ENCODE measurements at places on chromosomes 5 and 9.

- no peak for DNase-seq
Observed at GRCh38 chr9:4962085-4962484, 23.0 kb upstream of the JAK2 start.

GRCh38 chr5:150789943-150790611, 11.5 kb downstream of the SMIM3 start:
- DNase-seq = peak; percentile 21

DNA sequence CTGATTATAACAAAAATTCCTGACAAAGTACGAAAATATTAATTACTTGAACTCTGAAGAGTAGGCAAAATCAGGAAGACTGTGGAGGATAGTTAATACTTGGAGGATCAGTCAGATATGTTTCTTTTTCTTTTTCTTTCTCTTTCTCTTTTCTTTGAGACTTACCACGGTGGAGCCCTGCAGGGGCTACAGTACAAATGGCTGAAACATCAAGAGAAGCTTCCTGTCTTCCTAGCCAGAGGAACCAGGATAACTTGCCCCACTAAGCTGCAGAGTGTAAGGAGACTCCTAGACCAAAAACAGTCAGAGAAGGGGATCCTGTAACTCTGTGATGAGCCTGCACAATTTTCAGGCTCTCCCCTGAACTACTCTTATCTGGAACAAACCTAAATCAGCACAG, 324.6 kb upstream of the TYRP1 start:
- no peak for DNase-seq

GRCh38 chr9:132984202-132985070, 5.9 kb downstream of the GFI1B start:
- DNase-seq = no peak

DNA sequence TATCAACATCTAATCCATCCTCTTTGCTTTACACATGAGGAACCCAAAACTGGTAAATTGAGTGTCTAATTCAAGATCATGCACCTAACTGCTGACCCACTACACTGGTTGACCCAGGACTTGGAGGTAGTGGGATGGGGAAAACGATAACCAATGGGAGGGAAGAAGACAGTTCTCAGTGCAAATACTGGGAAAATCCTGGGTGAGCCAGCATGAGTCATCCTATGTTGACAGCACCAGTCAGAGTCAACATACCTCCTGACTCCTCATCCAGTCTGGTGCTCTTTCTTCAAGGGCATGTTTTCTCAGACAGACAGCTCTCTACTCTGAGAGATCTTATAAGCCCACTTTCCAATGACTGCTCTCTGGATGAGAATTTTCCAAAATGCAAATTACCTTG, 232.8 kb upstream of the PTGER4 start:
- DNase-seq = no peak

DNA sequence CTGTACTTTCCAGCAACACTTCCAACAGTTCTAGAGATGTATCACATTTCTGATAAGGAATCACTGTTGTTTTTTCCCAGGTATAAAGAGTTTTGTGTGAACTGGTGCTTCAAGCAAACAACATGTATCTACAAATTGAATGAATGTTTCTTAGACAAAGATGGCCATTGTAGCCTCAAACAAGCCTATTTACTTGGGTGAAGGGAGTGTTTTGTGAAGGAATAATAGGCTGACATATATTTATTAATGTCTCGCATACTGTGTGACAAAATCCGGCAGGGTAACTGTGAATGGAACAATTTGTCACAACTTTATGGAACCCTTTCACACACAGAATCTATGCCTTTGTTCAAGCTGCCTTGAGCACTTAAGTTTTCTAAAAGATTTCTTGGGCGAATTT, 24.8 kb upstream of the DAB2 start:
- no peak for DNase-seq

GRCh38 chr5:152092580-152092979, 167.9 kb upstream of the GLRA1 start:
- no peak for DNase-seq

GRCh38 chr5:123438244-123438643, 15.0 kb upstream of the CEP120 start:
- DNase-seq = no peak

- no peak for DNase-seq
Observed at GRCh38 chr5:76920491-76920890, 32.4 kb upstream of the CRHBP start.

DNA sequence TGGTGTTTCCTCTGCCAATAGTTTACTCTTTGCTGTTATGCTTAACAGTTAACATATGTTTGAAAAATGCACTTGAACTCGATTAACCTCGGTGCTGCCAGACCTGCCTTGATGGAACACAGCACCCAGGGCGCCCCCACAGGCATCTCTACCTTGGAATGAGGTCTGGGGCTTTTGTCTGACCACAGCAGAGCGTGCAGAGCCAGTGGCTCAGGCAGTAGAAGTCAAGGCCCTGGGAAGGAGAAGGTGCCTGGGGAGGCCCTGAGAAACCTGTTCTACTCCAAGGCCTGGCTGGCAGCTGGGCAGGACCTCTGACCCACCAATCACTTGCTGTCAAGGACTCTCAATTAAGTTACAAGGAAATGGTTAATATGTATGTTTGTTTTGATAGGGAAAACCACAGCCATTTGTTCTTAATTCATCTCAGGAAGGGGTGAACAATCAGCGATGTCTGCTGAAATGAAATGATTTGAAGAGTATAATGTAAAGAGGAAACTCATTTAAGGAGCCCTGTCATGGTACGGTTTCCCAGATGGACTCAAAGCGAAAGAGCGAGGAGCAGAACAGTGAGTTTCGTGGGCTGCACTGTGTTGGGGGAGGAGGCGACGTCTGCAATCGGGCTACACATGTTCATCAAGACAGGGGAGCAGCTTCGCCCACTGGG, 21.9 kb downstream of the MACROH2A1 start:
- DNase-seq = no peak

DNA sequence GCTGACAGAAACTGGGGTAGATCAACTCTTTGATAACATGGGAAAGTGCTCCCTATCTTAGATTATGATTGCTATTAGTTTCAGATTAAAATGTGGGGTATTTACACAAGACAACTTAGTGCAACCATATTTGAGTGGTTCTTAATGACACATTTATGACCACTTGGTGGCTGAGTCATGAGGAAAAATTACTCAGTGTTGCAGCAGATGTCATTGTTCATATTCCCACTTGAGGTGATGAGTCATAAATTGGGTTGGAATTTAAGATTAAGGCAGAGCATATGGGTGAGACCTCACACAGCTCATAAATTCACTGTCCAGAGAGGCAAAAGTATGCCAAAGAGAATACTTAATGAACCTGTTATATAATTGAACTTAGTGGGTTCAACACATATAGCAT, 408.3 kb downstream of the DMRT2 start:
- DNase-seq = no peak

DNA sequence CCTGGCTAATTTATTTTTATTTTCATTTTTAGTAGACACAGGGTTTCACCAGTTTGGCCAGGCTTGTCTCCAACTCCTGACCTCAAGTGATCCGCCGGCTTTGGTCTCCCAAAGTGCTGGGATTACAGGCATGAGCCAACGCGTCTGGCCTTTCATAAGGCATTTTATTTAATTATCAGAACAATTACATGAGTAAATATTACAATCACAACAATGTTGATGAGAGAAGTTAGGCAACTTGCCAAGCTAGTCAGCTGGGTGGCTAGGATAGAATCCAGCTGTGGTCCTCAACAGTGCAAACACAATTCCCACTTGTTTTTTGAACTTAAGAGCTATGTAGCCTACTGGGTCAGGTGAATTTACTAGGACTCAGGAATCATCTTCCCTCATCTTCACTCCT, 22.0 kb downstream of the C9orf57 start:
- DNase-seq = no peak

GRCh38 chr5:118620233-118620632, 368.1 kb downstream of the DTWD2 start:
- DNase-seq = no peak

GRCh38 chr5:68376935-68377334, 161.4 kb downstream of the PIK3R1 start:
- no peak for DNase-seq

GRCh38 chr5:104327801-104328200, 765.2 kb upstream of the NUDT12 start:
- DNase-seq = no peak

GRCh38 chr9:686321-686813, 155.1 kb upstream of the DMRT1 start:
- no peak for DNase-seq

GRCh38 chr5:130227699-130228098, 323.4 kb downstream of the CHSY3 start:
- no peak for DNase-seq

- no peak for DNase-seq
Observed at GRCh38 chr5:143318270-143318669, 85.2 kb downstream of the NR3C1 start.

GRCh38 chr9:128020692-128021091, 39.9 kb upstream of the EEIG1 start:
- no peak for DNase-seq

GRCh38 chr9:137916540-137916939, 39.0 kb downstream of the CACNA1B start:
- no peak for DNase-seq

- DNase-seq = no peak
Observed at GRCh38 chr9:136691316-136692184, 4.3 kb upstream of the AGPAT2 start.

GRCh38 chr5:43548358-43548757, 8.5 kb downstream of the PAIP1 start:
- DNase-seq = no peak

- no peak for DNase-seq
Observed at GRCh38 chr5:129971714-129972113, 67.4 kb downstream of the CHSY3 start.

DNA sequence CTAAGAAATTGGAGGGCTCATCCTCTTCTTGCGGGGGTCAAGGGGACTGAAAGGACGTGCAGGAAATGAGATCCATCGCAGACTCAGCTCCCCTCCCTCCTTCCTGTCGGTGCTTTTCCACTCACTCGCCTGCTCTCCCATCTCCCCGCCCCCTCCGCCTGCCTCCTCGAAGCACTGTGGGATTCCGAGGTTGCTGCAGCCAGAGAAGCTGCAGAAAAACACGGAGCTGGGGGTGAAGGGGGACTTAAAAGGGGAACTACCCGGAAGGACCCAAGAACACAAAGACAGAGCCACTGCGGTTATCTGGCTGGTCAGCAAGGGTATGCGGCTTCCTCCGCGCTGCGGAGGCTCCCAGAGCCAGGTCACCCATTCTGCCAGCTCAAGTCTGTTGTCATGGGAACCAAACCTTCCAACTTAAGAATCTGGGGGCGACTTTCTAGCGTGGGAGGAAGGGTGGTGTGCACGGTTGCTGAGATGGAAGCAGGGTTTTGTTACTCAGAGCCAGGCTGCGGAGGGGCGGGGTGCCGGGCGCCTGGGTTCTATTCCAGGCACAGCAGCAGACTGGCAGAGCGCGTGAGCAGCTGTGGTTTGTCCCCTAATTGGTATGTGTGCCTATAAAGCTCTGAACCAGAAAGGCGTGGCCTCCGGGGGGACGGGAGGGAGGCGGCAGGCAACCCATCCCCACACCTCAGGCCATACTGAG, 24.9 kb downstream of the PCDHGC5 start:
- no peak for DNase-seq

DNA sequence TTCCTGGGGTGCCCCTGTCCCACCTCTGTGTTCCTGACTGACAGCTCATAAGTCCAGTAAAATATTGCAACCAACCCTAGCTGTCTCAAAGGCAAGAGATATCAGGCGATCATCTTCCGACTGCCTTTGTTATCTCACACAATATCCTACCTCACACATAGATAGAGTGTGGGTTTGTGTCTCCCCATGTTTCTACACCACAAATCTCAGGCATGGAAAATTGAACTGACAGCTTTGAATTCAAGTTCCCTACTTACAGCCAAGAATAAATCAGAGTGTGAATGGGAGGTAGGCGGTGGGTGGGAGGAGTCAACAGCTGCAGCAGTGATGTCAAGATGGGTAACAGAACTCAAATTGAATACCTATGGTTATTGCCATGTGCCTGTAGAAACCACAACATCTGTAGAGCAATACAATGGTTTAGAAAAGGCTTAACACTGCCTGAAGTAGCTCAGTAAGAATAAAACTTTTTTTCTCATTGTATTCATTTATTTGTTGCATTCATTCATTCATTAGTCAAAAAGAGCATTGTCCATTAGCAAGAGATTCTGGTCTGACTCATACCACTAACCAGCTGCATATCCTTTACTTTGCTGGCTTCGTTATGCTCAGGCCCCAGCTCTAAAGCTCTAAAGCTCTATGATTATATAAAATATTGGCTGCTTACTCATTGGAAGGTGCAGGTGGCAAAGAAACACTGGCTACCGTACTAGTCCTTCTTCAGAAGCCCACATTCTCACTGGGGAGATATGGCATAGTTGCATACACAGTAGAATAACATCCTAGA, 108.2 kb upstream of the DMAC1 start:
- DNase-seq = no peak

GRCh38 chr9:87525546-87526303, 28.1 kb downstream of the DAPK1 start:
- DNase-seq = no peak

GRCh38 chr5:9781890-9782289, 151.7 kb upstream of the TAS2R1 start:
- DNase-seq = no peak

GRCh38 chr5:73171495-73171894, 1.5 kb upstream of the TMEM174 start:
- no peak for DNase-seq

DNA sequence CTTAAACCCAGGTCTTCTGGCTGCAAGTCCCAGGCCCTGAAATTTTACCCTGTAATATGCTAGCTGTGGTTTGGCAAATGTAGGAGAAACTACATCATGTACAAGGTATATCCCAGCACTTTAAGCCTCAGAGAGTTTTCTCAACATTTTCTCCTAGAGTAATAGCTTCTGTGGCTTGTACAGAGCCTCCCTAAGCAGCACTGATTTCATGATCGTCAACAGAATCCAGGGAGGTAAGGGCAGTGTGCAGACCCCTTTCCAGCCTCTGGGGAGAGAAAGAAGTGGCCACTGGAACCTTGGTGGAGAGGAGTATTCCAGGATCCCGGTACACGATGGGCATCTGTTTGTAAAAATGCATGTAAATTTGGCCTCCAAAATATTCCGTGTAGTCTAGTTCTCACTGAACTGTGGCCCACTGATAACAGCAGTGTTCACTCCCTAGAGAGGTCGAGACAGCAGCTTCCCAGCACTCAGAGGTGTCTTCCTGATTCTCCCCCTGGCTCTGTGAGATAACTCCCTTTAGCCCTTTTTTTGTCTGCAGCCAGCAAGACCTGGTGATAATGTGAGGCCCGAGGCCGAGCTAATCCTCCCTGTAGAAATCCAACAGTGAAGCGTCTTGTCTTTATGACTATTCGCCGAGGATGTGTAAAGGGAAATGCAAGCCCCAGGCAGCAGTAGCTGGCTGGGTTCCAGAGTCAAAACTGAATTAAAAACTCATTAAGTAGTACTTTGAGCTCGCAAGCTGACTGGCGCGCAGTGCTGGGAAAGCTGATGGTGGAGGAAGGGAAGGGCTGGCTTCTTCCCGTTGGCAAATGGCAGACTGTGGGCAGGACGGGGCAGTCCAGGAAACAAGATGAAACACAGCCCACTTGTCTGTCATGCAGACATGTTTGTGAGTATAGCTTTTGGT, 59.0 kb downstream of the MAP1B start:
- no peak for DNase-seq

GRCh38 chr5:168300326-168301182, 9.1 kb downstream of the WWC1 start:
- DNase-seq = no peak

- no peak for DNase-seq
Observed at GRCh38 chr5:171714261-171714660, 71.4 kb upstream of the SMIM23 start.

- DNase-seq = no peak
Observed at GRCh38 chr5:62289813-62290212, 16.2 kb upstream of the KIF2A start.

All from activated T-cell treated with anti-CD3 and anti-CD28 coated beads for 1 hour (primary cell).